ENCODE measurements at places on chromosomes 7 and 10.
A peak's percentile ranks its signal among the peaks of the same experiment; 100 is the strongest.

- peak; percentile 74 for DNase-seq
These were observed at the start of gene FAM171A1 for GRCh38 chr10:15370856-15371701. TSS of gene FAM171A1 (minus strand) at chr10:15371289. CDS start at chr10:15371052, 237 bp downstream.

DNA sequence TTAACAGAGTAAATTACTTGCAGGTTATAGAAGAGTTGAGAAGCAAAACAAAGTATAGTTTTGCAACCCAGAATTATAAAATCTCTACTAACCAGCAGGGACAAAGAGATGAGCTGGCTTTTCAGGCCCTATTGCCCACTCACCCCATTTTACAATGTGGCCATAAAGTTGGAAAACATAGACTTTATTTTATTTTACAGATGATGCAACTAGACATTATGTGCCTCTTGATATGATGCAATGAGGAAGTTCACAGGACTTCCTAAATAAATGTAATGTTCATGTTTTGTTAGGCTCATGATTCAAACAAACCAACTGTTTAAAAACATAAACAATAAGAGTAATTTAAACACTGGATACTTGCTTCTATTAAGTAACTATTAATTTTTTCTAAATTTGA lies 141.1 kb upstream of the WNT16 start:
- DNase-seq: no peak

- DNase-seq: no peak
These were observed 68.9 kb downstream of the RBM33 start for GRCh38 chr7:155713384-155713783.

GRCh38 chr7:25485026-25485425 lies 256.7 kb upstream of the NPVF start:
- no peak for DNase-seq

DNA sequence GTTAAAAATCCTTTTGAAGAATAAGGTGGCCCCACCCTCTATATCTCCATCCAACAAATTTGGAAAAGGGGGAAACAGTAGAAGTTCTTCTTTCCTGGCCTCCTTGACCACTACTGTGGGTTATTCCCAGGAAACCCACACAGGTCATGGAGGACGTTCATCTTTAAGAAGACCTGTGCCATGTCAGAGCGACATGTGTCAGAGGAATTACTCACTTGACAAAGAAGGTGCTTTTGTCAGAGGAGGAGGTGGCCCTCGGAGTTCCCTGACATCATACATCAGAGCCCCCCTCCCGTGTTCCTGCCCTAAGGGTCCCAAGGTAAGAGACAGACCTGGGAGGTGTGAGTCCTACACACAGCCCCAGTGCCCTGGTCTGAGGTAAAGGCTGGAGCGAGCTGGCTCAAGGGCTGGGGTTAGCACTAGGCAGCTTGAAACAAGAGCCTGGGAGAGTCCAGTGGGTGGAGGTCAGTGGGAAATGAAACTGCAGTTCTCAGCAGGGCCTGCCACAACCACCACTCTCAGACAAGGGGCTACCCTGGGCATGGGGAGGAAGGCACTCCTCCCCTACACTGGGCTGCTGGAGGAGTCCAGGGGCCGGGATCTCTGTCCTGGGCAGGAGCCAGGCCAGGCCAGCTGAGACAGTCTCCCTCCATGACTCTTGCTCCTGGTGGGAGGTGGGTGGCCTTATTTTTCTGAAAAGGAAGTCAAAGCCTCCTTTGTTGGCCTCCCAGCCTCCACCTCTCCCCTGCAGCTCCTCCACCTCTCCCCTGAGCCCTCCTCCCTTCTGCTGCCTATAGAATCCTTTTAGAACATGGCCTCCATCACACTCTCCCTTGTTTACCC lies 21.8 kb upstream of the ZMIZ1 start:
- no peak for DNase-seq

GRCh38 chr7:74258639-74259038 lies 4.4 kb upstream of the RFC2 start:
- DNase-seq: no peak

- DNase-seq: no peak
These were observed 430.9 kb downstream of the ACTR3B start for GRCh38 chr7:153190452-153190851.

DNA sequence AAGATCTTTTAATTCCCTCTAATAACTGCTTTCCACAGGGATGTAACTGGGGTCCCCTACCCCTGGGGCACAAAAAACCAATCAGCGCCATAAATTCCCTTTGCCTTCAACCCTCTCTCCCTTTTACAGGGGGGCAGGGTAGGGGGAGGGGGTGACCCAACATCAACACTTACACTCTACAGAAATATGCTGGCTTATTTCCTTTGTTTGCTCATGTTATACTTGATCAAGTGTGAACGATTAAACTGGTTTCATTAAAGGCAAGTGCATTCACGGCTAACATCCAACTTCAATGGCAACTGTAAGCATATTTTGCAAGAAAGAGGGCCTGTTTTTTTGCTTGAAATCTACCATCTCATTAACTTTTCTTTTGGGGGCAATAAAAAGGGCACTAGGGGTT lies 2.9 kb downstream of the CTBP2 start:
- no peak for DNase-seq

GRCh38 chr7:148967032-148967372 lies 61.3 kb downstream of the PDIA4 start:
- no peak for DNase-seq

DNA sequence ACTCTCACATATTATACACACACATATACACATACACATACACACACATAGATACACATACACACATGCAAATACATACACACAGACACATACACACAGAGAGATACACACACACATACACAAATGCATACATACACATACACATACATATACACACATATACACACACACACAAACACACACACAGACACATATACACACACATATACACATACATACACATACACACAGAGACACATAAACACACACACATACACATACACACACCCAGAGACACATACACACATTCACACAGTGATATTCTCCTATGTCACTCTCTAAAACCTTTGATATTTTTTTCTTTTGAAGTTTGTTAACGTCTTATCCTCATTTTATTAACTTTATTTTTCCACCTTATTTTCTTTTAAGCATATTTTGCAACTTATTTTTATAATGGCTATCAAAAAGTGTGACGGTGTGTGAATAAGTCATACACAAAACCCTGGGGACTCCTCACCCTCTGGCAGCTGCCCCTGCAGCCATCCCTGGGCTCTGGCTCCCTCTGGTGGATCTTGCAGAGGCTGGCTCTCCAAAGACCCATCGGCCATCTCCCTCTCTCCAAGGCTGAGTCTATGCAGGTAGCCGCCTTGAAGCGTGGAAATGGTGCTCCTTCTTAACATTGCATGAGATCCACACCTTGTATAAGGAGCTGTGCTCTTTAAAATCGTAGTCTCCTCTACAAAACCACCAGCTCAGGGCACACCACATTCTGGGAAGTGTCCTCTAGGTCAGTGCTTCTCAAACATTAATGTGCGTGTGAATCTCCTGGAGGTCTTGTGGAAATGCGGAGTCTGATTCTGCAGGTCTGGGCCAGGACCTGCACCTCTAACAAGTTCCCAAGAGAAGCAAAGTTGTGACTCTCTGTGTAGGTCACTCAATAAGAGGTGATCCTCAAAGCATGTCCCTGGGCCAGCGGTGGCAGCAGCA lies 4.1 kb upstream of the C10orf120 start:
- DNase-seq: peak; percentile 51

GRCh38 chr10:129769381-129770116 lies 194.5 kb downstream of the EBF3 start:
- no peak for DNase-seq

GRCh38 chr7:12761691-12762090 lies 74.3 kb downstream of the ARL4A start:
- no peak for DNase-seq

- DNase-seq: no peak
These were observed 134.3 kb upstream of the PDE1C start for GRCh38 chr7:32204361-32205018.

DNA sequence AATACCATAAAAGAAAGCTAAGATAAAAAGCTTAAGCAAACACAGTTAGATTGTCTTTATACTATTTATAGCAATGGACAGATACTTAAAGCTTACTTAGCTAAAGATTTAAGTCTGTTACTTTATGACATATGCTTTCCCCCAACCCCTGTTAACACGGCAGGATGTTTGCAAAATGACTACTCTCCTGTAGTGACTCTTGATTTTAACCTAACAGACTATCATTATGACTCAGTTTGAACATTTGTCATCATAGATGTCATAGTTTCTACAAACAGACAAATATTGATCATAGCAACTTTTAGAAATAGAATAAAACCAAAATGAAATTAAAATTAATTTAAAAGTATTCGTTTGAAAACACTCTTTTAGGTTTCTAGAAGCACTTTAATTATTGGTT lies 7.8 kb upstream of the COMMD3 start:
- no peak for DNase-seq

- no peak for DNase-seq
These were observed 58.7 kb downstream of the AOC1 start for GRCh38 chr7:150910996-150911422.
